ENCODE measurements at places on chromosomes 3 and 15.
A peak's percentile ranks its signal among the peaks of the same experiment; 100 is the strongest.

- DNase-seq: no peak
Measured at GRCh38 chr15:58415636-58416035, 16.2 kb upstream of the LIPC start.

GRCh38 chr3:114299421-114299820 lies 5.6 kb downstream of the TIGIT start:
- DNase-seq: no peak

GRCh38 chr3:185728630-185729336 lies 96.1 kb downstream of the IGF2BP2 start:
- peak; percentile 65 for DNase-seq

DNA sequence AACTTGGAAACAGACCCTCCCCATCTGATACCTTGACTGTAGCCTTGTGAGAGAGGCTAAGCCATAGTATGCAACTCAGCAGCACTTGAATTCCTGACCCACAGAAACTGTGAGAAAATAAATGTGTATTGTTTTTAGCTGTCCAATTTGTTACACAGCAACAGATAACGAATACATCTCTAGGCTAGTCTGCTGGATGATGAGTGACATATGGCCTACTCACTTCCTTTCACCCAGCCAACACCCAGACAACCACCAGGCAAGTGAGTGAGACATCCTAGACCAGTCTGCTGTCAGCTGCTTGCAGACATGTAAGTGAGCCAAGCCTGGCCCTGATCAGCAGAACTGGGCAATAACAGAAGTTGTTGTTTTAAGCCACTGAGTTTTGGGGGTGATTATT lies 19.2 kb upstream of the SMAD6 start:
- DNase-seq: no peak

DNA sequence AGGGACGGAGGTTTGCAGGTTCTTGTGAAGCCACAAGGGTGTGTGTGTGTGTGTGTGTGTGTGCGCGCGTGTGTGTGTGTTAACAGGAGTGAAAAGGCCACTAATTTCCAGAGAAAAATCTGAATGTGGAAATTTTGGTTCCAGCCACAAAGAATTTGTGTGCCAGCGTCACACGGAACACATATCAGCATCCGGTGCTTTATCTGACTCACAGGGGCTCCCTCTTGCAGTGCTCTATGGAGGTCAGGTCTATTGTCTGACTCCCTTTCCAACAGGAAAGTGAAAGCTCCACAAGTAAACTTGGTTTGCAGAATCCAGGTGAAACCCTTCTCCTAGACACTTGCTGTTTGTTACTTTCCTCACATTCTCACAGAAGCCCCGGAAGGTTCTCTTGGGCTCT lies 6.2 kb downstream of the CLDN11 start:
- DNase-seq: no peak

DNA sequence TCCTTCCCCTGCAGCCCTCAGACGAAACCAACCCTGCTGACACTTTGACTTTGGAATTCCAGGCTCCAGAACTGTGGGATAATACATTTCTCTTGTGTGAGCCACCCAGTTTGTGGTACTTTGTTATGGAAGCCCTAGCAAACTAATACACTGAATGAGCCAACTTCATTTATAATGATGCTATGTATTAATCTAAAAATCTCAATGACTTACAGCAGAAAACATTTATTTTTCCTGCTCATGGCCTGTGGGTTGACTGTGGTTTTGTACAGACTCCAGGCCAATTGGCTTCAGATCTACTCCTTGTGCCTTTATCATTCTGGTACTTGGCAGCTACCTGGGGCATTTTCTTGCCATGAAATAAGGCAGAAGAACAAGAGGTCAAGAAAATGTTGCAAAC lies 152.4 kb downstream of the EBLN2 start:
- DNase-seq: no peak

DNA sequence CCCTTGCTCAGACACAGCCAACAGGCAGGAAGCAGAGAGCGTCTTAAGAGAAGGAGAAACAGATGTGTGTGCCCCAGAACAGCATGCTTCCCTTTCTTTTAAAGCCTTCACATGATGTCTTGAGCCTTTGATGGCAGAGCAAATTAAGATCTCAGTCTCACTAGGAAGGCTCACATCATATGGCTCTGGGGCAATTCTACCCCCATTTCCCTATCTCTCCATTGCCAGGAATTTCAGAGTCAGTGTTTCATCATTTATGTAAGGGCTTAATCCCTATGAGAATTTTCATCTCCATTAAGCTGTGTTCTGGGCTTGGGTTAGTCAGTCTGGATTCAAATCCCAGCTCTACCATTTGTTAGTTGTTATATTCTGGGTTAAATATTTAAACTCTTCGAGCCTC lies 41.4 kb upstream of the GLCE start:
- no peak for DNase-seq

DNA sequence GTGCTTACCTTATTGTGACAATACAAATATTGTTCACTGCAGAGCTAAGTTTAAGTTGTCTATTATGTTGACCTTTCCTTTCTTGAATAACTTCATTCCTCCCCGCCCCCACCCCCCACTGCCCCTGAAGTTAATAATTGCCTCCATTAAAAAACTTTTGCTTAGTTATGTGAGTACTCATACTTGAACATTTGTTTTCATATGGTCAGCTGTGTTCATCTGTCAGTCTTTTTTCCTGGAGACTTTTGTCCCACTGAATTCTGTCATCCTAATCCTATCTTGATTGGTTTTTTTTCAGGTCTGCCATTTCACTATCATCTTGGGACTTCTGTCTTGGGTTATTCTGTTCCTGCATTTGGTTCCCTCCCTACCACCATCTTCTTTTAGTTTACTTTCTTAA lies 8.5 kb downstream of the SLC25A36 start:
- no peak for DNase-seq
